ENCODE measurements at places on chromosomes 1 and 21. TPM values are rescaled to one million over a fixed set of nuclear protein-coding genes. Genes with fewer than 3 reads are reported as not detected.

ZBTB8A gene
- 4.9 TPM for total RNA-seq

NAXE gene
- 86.5 TPM for total RNA-seq

RGS8 gene
- not detected for total RNA-seq

UBL4B gene
- not detected for total RNA-seq

SLC9C2 gene
- not detected for total RNA-seq

DYNLT5 gene
- total RNA-seq: 1.9 TPM

ARID1A gene
- total RNA-seq: 59.9 TPM

CLCA2 gene
- total RNA-seq: 1.0 TPM

COL6A1 gene
- total RNA-seq: 45.0 TPM

OR10J1 gene
- not detected for total RNA-seq

NDUFS5 gene
- total RNA-seq: 183 TPM

VHLL gene
- not detected for total RNA-seq

GUCA2B gene
- 381 TPM for total RNA-seq

PBX1 gene
- total RNA-seq: 82.8 TPM

ACTL8 gene
- total RNA-seq: 0.35 TPM

KCNA3 gene
- total RNA-seq: 1.9 TPM

BMP8A gene
- total RNA-seq: 9.2 TPM

DIRAS3 gene
- total RNA-seq: 0.90 TPM

NHLH1 gene
- 0.14 TPM for total RNA-seq

HAO2 gene
- total RNA-seq: not detected

GBP6 gene
- not detected for total RNA-seq

HECTD3 gene
- total RNA-seq: 108 TPM

MROH7 gene
- 39.0 TPM for total RNA-seq

COL11A1 gene
- 0.82 TPM for total RNA-seq

ANGPTL3 gene
- not detected for total RNA-seq

SH2D1B gene
- total RNA-seq: 1.0 TPM

SPRR2E gene
- total RNA-seq: not detected

CAMK2N1 gene
- 274 TPM for total RNA-seq

RCSD1 gene
- total RNA-seq: 3.9 TPM

SMIM1 gene
- 1.6 TPM for total RNA-seq

PLA2G4A gene
- total RNA-seq: 6.9 TPM

HES2 gene
- total RNA-seq: 8.6 TPM

TEX38 gene
- not detected for total RNA-seq

Measured in mucosa of descending colon (tissue), 3 donors.